Fibroblast of skin of scalp (primary cell): ENCODE measurements at places on chromosomes 7 and 10.

GRCh38 chr7:90931986-90932916 lies 332.0 kb upstream of the FZD1 start:
- no peak for DNase-seq

GRCh38 chr10:111249925-111250324 lies 173.1 kb downstream of the ADRA2A start:
- DNase-seq, result no peak

DNA sequence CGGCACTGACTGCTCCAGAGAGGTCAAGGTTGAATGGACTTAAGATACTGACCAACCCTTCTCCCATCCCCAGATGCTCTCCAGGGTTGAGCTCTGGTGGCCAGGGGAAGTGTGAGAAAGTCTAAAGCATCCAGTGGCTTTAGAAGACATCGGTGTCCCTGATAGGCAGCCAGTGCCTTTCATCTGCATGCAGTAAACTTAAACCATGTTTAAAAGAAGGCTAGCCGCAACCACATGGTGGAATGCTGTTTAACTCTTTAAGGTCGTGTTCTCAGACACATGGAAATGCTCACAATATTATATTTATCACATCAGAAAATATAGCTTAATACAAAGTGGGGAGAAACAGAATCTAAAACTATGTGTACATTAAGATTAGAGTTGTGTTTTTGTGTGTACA lies 137.0 kb downstream of the CNNM2 start:
- peak; percentile 22 for DNase-seq

DNA sequence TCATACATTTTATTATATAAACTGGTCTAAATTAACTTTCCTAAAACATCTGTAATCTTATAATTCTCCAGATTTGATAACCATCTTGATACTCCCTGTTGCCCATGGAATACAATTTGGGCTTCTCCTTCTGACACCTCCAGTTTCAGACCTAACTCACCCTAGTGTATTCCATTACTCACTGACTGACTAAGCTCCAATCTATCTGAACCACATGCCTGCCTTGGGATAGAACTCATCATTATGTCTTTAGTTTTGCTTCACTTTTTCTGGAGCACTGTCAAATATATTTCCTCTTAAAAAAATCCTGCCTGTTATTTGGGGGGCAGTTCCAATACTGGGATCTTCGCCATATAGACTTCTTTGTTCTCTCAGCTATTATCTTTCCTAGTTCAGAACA lies 4.9 kb upstream of the FOXP2 start:
- DNase-seq, result peak; percentile 47

DNA sequence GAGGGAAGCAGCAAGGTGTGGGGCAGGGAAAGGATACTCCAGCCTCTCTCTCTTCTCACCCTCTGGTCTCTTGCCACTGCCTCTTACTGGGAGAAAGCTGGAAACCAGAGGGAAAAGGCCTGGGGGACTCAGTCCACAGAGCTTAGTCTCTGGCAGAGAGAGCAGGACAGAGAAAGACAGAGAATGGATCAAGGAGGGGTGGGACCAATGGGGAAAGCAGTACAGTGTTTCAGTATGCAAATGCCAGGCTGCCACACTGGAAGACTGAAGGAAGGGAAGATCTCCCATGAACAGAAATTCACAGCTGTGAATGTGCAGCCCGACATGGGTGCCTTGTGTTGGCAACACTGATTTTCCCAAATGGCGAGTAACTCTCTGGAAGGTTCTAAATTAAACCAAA lies 40.4 kb downstream of the CREB5 start:
- DNase-seq, result no peak

- no peak for DNase-seq
Measured at GRCh38 chr7:95250571-95250970, 73.8 kb downstream of the PON1 start.

- peak; percentile 61 for DNase-seq
Measured at GRCh38 chr10:58064714-58065528, 202.8 kb downstream of the IPMK start.

DNA sequence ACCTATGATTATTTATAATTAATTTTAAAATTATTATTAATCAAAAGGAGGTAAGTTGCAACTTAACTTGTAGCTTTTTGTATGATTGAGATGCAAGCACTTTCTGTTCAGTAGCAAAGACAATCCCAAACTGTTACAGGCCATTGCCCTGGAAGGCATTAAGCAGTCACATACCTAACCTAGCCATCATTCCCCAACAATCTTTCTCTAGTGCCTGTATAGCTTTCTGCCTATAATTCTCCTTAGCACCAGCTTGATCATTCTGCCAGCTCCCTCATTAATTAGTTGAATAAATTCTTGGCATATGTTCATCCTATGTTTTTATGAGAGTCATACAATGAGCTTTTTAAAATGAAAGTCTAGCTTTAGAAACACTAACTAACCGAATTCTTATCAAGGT lies 178.9 kb upstream of the TMEM106B start:
- DNase-seq, result peak; percentile 14

DNA sequence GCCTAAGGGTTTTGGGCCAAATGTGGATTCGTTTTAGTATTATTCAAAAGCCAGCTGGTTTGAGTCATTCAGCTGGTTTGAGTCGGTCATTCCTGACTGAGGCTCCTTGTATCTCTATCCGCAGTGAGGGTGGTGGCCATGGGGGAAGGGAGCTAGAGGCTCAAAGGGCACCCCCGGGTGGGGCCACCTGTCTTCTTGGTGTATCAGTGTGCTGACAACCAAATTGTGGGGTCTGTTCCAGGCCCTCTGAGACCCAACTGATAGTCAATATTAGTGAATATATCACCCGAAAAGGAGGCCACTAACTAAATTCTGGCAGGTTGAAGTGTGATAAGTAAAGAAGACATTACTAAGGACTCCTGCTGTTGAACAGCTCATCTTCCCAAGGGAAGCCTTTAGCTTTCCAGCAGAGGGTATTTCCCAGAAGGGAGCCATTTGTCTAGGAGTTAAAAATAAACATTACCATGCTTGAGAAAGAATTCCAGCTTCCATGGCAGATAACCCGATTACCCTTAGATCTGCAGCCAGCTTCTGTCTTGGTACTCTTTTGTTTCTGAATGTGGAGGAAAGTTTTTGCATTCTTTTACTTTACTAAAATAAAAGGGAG lies 29.9 kb upstream of the DDX50 start:
- peak; percentile 80 for DNase-seq

GRCh38 chr7:27162561-27163287 lies 2.6 kb downstream of the HOXA9 start:
- DNase-seq, result no peak

GRCh38 chr10:43114088-43114742 lies 24.0 kb upstream of the CSGALNACT2 start:
- no peak for DNase-seq

- DNase-seq, result peak; percentile 84
Measured at GRCh38 chr7:39271402-39271801, 293.7 kb downstream of the POU6F2 start.

GRCh38 chr10:75211007-75211691 lies 553 bp downstream of the VDAC2 start:
- DNase-seq, result peak; percentile 58

GRCh38 chr10:17123961-17124360 lies 5.7 kb downstream of the CUBN start:
- DNase-seq, result no peak

DNA sequence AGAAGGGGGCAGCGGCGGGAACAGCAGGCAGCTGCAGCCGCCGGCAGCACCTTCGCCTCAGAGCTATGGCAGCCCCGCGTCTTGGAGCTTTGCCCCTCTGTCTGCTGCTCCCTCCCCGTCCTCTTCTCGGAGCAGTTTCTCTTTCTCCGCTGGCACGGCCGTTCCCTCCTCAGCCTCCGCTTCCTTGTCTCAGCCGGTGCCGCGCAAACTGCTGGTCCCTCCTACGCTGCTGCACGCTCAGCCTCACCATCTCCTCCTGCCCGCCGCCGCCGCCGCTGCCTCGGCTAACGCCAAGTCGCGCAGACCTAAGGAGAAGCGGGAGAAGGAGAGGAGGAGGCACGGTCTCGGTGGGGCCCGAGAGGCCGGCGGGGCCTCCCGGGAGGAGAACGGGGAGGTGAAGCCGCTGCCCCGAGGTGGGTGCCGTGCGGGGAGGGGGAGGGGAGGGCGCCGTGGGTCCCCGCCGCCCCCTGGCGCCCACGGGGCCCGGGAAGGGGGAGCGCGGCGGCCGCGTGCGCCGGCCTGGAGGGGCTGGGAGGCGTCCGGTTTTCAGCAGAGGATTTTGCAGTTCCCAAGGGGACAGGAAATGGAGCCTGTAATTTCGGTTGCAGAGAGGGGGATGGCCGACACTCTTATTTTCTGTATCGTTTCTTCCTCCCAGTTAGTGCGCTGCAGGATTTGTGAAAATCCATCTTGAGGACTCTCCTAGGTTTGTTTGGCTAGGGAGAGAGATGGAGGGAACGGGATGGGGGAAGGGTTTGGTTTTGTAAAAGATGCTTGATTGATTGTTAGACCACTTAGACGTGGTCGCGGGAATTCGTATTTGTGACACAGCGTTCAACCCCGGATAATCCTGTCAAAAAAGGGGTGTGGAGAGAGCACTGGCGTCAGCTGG lies 630 bp downstream of the RSBN1L start:
- peak; percentile 43 for DNase-seq

GRCh38 chr7:20307901-20308300 lies 22.8 kb upstream of the ITGB8 start:
- DNase-seq, result no peak

DNA sequence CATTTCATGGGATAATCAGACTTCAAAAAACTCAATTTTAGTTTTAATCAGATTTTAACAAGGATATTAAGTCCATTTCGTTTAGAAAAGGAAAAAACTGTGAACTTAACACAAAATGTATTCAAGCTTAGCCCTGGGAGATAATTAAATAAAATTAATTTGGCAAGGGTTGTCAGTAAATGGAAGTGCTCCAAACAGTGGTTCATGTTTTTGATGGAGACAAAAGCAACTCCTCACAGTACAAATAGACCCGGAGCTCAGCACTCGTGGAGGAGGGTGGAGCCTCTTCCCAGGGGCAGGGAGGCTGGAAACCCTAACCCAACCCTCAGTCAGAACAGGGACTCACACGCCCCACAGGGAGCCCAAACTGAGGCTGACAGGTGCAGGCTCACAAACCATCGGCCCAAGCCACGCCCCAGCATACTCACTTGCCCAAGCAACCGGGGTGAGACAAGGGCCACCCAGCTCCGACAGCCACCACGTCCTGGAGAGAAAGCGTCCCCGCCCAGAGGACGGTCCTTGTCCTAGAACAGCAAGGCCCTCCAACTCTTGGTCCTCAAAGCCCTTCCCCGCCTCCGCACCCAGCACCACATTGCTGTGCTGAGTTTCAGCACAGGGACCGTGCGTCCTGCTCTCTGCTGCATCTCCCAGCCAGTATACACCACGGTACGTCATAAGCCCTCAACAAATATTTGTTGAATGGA lies 39.8 kb downstream of the MAD1L1 start:
- DNase-seq, result no peak

- peak; percentile 81 for DNase-seq
Measured at GRCh38 chr7:45239486-45239885, 81.9 kb downstream of the RAMP3 start.

- DNase-seq, result no peak
Measured at GRCh38 chr7:139360948-139361307, 1.2 kb downstream of the LUC7L2 start.

- DNase-seq, result no peak
Measured at GRCh38 chr7:16787127-16787526, 17.7 kb downstream of the AGR2 start.

GRCh38 chr7:105014693-105015389 lies 836 bp downstream of the KMT2E start:
- peak; percentile 44 for DNase-seq

DNA sequence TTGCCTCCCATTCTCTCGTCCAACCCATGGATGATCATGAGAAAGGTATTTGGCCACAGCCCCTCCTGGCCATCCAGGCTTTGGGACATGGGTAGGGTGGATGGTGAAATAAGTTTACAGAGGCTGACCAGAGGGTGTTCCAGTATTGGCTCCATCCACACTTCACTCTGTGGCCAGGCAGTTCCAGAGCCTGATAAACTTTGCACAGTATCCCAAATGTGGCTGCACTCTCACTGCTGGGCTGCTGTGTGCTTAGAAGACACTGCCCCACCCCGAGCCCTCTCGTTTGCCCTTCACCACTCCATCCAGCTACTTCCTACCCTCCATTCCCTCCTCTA lies 72.0 kb upstream of the ZMIZ1 start:
- DNase-seq, result no peak

- DNase-seq, result no peak
Measured at GRCh38 chr7:75649462-75649861, 89.3 kb downstream of the HIP1 start.

- DNase-seq, result no peak
Measured at GRCh38 chr10:64215088-64215487, 693.9 kb downstream of the REEP3 start.

DNA sequence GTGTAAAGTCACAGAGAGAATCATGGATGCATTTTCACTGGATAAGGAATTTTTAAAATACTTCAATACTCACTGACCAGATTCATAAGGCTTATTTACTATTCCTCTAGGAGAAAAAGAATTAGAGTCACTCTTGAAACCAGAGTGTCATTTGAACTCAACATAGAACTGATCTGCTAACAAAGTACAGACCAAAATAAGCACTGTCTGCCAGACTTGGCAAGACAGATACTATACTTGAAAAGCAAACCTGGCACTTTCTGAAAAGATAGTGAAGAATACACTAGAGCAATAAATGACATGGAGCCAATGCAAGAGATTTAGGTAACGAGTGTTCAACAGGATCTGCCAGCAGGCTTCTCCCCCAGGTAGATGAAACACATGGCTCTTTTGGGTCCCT lies 215.3 kb downstream of the CHCHD3 start:
- DNase-seq, result no peak

DNA sequence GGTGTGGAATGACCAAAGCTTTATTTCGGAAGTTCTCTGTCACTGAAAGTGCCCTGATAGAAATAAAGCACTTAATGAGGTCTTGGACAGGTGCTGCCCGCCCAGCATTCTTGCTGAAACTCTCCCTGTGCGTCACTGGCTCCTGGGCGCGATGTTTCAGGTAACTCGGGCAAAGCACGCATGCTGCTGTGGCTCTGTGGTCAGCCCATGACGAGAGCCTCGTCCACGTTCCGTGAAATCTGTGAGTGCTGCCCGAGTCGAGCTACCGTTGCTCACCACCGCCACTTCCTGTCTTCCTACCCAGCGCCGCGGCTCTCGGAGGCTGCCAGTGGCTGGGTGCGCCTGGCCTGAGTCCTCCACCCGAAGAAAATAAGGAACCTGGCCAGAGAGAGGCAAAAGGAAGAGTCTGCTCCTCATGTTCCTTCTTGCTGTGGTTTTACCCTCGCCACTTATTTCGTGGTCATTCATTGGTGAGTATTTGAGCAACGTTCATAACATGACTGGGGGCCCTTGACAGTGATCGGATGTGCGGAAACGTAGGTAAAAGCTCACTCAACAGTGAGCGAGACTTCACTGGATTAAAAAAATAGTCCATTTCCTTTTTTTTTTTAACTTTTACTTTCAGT lies 95.5 kb downstream of the MAP3K8 start:
- DNase-seq, result no peak

DNA sequence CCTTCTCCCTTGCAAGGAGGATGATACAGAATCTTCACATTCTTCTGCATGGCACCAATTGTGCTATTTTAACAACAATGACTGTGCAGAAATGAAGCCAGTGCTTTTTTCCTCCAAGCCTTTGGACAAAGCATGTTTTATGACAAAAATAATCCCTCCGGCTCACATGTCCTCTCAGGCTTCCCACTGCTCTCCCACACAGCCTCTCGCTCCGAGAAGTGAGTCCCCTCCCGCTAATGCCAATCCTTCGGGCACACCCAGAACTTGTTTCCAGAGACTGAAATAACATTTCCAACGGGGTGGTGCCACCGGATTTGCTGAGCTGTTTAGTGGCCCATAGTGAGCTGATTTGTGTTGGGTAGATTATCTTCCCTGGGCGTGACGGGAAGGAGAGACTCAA lies 35.8 kb downstream of the RBM17 start:
- no peak for DNase-seq

GRCh38 chr10:117449636-117450035 lies 74.4 kb upstream of the PDZD8 start:
- DNase-seq, result no peak
